ENCODE measurements at places on chromosomes 2 and 18.
A peak's percentile ranks its signal among the peaks of the same experiment; 100 is the strongest.

- H3K36me3 ChIP-seq, result no peaks in the 10 kb centered on the region
- no peaks in the 10 kb centered on the region for H3K4me1 ChIP-seq
- H3K27me3 ChIP-seq, result no peaks in the 10 kb centered on the region
- H3K27ac ChIP-seq, result no peak overlapping the region
- no peak overlapping the region for H3K4me3 ChIP-seq
These were observed 223.3 kb downstream of the MC4R start for GRCh38 chr18:60149316-60149715.

DNA sequence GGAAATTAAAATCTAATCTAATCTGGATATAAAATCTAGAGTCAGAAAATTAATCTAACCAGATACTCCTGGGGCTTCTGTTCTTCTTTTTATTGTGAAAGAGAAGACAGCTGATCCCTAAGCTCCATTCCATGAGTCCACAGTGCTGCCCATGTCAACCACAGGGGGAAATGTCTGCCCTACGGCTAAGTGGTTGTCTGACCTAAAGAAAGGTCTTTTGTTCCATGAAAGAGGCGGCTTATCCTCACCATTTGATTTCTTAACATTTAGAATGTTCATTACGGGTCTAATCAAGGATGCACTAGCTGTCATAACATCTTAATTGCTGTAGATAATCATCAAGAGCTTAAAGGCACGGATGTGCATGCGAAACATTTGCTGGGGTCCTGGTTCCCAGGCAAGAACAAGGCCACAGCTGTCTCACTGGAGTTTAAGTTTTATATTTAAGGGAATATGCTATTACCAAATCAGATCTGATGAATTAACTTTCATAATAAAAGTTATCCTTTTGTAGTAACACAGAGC is 162.6 kb downstream of the PAX3 start:
- DNase-seq, result no peak
- no peaks in the 10 kb centered on the region for H3K27me3 ChIP-seq
- H3K4me3 ChIP-seq, result no peak overlapping the region
- no peak overlapping the region for H3K27ac ChIP-seq

DNA sequence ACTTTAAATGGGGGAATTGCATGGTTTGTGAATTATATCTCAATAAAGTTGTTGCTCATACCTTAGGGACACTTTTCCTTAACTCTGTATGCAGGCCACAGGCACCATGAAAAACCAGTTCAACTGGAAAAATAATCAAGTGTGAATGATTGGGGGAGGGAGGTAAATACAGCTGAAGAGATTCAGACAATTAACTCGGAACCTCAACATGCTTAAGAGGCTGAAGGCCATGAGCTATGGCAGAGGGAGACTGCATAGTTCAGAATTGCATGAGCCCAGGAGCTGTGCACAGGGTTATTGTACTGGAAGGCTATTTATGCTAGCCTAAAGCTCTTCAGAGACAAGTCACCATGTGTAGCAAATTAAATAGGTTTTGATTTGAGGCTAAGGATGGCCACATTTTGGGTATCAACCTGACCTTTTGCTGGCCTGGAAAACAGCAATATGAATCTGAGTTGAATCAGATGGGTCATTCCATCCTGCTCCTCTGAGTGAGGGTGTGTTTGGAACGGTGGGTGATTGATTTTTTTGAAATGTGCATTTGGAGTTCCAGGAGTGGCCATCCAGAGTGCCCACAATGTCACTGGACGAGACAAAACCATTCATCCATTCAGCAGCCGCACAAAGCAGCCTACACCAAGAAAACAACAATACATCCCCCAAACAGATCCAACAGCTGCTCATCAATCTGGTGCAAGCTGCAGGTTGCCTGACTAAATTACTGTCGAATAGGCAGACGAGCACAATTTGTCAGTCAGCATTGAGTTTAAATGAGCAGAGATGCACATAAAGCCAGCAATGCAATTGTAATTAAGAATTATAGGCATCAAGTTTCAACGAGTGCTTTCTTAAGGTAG is 42.5 kb downstream of the HRH4 start:
- H3K27ac ChIP-seq, result no peak overlapping the region
- H3K36me3 ChIP-seq, result no peaks in the 10 kb centered on the region
- H3K4me3 ChIP-seq, result no peak overlapping the region

- peak; percentile 30 for DNase-seq
- H3K27ac ChIP-seq, result no peak overlapping the region
- H3K4me1 ChIP-seq, result no peaks in the 10 kb centered on the region
- H3K4me3 ChIP-seq, result no peak overlapping the region
- H3K36me3 ChIP-seq, result no peaks in the 10 kb centered on the region
These were observed 7.2 kb downstream of the BOLL start for GRCh38 chr2:197777823-197778407.

DNA sequence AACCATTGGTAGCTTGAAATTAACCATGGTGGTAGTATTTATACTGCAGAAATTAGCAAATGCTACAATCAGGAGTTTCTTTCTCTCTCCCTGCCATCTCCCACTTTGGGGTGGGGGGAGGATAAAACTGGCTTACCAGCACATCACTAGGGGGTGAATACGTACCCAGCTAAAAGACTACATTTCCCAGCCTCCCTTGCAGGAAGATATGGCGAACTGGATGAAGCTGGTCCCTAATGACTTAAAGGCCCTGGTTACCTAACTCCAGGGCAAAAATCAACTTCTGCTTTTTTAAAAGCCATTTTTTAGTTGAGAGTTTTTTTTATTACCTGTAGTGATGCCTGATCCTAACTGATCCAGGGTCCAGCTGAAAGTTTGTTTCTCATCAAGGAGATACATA is 70.3 kb upstream of the RAB12 start:
- DNase-seq, result no peak
- no peaks in the 10 kb centered on the region for H3K36me3 ChIP-seq
- H3K4me1 ChIP-seq, result no peaks in the 10 kb centered on the region

DNA sequence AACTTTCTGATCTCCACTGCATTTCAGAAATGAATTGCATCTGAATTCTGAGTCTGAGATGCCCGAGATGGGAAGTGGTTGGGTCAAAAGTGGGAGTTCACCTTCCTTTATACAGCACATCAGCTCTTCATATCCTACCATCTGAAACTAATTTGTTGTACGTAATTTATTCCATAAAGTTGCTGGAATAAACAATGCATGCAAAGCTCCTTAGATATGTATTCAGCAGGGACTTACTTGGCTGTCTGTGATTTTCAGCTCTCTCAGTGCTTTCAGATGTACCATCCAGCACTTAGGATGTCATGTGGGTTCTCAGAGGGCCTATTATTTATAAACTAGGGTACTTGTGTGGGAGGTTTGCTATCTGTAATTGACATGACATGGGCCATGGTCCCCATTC is 46.9 kb upstream of the EFEMP1 start:
- no peak overlapping the region for H3K4me3 ChIP-seq
- no peaks in the 10 kb centered on the region for H3K4me1 ChIP-seq
- no peaks in the 10 kb centered on the region for H3K36me3 ChIP-seq
- DNase-seq, result no peak
- no peaks in the 10 kb centered on the region for H3K27me3 ChIP-seq

- no peak overlapping the region for H3K4me3 ChIP-seq
- H3K27ac ChIP-seq, result no peak overlapping the region
- no peaks in the 10 kb centered on the region for H3K27me3 ChIP-seq
- DNase-seq, result no peak
These were observed 107.7 kb upstream of the KYNU start for GRCh38 chr2:142769761-142770160.

DNA sequence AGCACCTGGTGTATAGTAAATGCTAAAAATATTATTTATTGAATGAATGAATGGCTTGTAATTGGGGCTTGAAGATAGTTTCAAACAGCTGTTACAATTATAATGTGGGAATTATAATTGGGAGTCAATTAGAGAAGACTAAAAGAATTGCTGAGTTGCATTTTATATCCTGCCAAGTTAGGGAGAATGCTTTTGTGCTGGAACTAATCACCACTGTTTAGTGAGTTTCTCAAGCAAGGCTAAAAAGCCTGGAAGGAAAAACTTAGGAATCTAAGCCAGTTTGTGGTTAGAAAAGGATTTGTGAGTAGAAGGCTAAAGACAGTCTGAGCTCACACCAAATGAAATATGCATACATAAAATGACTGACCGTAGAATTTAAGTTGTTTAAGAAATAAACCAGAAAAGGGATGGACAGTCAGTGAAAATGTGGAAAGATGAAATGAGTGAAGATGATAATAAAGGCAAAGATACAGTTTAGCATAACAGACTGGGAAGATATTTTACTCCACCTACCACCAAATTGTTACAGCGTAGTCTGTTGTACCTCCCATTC is 647.7 kb upstream of the FSHR start:
- no peak overlapping the region for H3K4me3 ChIP-seq
- H3K4me1 ChIP-seq, result no peaks in the 10 kb centered on the region
- DNase-seq, result no peak
- no peaks in the 10 kb centered on the region for H3K36me3 ChIP-seq

Measured in SK-N-SH (cell line).